ENCODE measurements at places on chromosomes 5 and 9.

- no peak for DNase-seq
Observed at GRCh38 chr5:134555223-134555889, 29.9 kb downstream of the JADE2 start.

- no peak for DNase-seq
Observed at GRCh38 chr9:1721196-1721595, 294.0 kb upstream of the SMARCA2 start.

DNA sequence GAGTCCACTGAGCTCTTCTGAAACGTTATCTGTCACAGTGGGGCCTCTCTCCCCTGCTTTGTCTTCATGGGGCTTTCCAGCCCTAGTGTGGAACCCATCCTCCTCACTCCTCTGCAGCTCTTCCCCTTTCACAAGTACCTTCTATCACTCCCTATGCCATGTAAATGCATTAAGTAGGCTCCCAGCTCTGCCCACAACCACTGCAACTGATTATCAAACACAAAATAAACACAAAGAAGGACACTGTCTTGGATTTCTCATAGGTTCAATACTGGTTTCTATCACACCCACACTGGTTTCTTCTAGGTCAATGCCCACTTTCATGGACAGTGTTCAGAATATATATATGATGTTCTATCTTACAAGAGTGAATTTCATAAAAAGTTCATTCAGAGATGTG is 139.4 kb downstream of the GNAQ start:
- no peak for DNase-seq

DNA sequence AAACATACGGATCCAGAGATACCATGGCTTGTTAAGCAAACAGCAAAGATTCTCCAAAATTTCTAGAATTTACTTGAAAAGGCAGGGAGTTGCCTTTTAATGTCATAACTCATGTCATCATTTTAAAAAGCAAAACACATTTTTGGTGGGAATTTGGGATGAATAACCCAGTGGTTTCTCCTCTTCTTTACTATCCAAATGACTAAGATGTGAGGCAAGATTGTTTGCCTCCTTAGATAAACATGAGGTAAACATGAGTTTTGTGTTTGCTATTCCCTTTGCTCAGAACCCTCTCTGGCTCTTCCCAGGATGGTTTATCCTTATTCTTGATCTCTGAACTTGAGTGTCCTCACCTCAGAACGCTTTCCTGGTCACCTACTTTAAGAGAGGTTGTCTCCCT is 267.0 kb downstream of the EBF1 start:
- DNase-seq: no peak

GRCh38 chr5:24530906-24531305 is 113.9 kb downstream of the CDH10 start:
- DNase-seq: no peak

DNA sequence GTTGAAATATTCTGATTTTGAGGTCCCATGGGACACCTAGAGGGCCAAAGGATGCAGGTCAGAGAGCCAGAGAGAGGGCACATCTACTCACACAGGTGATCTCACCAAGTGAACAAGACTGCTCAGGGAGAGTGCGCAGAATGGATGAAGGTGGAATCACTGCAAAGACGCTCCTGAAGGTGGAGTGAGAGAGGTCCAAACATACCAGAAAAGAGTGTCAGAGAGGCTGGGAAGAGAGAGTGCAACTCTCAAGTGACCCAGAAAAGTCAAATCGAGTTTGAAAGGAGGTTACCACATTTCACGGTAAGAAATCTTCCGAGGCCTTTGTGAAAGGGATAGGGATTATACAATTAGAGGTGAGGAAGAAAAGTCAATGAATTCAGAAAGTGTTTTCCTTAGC is 173.4 kb downstream of the EPB41L4A start:
- no peak for DNase-seq

GRCh38 chr9:113179839-113180238 is 29.0 kb downstream of the SLC31A2 start:
- DNase-seq: no peak

GRCh38 chr9:122155796-122156195 is 3.8 kb downstream of the NDUFA8 start:
- DNase-seq: no peak

Data from muscle of leg (tissue), 16 donors.